ENCODE measurements at places on chromosomes 2 and 18.
A peak's percentile ranks its signal among the peaks of the same experiment; 100 is the strongest.

DNA sequence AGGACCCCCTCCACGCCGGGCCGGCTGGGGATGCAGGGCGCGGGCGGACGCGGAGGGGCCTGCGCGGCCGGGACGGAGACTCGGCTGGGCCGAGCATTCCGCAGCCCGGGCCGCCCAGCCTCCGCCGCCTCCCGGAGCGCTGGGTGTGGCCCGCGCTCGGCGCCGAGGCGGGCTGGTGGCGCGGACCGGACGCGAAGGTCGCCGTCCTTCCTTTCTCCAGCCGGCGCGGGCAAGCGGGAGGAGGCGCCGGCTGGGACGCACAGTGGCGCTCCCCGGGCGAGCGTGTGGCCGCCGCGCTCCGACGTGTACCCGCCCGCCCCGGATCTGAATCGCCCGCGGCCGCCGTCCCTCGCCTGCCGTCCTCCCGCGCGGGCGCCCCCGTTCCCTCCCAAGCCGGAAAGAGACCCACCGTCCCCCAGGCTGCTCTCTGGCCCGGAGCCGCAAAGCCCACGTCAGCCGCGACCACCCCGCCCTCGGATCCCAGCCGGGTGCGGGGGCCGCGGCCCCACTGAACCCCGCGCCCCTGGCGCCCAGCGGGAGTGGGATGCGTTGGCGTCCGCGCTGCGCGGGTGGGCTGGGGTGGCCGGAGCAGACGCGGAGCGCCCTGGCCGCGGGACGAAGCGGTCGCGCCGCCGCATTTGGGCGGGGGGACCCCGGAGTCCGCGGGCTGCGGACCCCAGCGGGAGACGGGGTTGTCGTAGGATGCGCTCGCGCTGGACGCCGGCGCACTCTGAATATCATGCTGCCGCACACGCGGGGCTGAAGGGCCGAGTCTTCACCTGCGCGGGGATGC, 634 bp downstream of the SPATS2L start:
- peak; percentile 50 for DNase-seq

- DNase-seq: no peak
Measured at GRCh38 chr2:73716543-73717250, 20.4 kb downstream of the TPRKB start.

- no peak for DNase-seq
Measured at GRCh38 chr2:240234503-240234951, 94.1 kb upstream of the OTOS start.

DNA sequence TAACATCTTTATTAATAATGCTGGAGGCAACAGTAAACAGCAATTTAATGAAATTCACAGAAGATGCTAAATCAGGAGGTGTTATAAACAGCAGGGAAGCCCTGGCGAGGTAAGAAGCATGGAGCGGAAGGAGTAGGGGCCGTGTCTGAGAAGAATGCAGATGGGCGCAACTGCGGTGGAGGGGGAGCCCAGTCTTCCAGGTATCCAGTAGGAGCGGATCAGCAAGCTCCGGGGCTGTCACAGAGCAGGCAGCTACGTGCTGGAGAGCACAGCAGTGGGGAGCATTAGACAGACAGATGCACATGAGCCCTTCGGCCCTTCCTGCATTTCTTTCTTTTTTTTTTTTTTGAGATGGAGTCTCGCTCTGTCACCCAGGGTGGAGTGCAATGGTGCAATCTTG, 82.3 kb downstream of the SH3RF3 start:
- DNase-seq: no peak

- no peak for DNase-seq
Measured at GRCh38 chr2:104852090-104852666, 1.7 kb upstream of the POU3F3 start.

- DNase-seq: no peak
Measured at GRCh38 chr2:53403792-53404413, 363.7 kb upstream of the CHAC2 start.

GRCh38 chr2:188492751-188493150, 201.1 kb downstream of the GULP1 start:
- no peak for DNase-seq

DNA sequence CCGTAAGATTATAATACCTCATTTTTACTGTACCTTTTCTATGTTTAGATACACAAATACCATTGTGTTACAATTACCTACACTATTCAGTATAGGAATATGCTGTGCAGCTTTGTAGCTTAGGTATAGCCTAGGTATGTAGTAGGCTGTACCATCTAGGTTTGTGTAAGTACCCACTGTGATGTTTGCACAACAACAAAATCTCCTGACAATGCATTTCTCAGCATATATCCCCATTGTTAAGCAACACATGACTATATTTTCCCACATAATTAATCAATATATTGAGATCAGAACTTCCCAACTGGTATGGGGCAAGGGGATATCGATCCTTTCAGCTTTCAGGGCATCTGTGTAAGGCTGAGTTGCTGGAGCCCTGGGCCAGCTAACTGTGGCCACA, 106.3 kb upstream of the OTX1 start:
- DNase-seq: no peak

GRCh38 chr2:54386585-54386984, 69.5 kb upstream of the SPTBN1 start:
- DNase-seq: no peak

DNA sequence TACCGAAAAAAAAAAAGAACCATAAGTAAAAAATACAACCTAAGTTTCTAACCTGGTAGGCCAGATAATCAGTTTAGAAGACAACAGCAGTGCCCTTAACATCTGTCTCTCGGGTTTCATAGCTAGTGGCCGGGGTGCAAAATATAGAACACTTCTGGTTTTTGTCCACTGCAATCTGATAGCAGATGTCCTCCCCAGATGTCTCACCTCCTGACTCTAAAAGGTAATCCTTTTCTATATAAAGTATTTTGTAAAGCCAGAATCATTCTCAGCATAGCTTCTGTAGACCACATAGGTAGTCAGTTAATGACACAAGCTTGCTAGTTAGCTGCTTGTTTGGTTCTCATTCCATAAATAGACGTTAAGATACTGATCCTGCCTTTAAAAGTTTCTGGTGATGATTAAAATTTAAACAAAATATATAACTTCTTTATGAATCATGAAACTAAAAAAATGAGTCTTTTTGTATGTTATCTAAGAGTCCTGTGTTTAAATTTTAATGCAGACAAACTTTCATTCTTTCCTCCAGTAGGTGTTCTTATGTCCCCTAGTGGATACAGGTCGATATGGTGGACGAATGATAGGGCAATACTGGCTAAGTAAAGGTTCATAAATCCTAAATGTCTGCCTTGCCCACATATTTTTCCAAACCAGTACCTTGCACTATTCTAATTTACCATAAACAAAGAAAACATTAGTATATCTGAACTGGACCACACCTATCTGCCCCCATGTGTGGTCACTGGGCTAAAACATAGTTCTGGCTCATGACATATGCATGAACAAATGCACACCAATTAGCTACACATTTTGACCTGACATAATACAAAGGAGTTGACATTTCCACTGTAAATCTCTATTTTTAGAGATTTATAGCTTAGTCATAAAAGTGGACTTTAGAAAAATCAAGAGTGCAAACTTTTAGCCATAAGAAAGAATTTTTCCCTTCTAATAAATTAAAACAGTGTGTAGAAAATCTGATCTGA, 171.0 kb downstream of the SRBD1 start:
- peak; percentile 36 for DNase-seq

DNA sequence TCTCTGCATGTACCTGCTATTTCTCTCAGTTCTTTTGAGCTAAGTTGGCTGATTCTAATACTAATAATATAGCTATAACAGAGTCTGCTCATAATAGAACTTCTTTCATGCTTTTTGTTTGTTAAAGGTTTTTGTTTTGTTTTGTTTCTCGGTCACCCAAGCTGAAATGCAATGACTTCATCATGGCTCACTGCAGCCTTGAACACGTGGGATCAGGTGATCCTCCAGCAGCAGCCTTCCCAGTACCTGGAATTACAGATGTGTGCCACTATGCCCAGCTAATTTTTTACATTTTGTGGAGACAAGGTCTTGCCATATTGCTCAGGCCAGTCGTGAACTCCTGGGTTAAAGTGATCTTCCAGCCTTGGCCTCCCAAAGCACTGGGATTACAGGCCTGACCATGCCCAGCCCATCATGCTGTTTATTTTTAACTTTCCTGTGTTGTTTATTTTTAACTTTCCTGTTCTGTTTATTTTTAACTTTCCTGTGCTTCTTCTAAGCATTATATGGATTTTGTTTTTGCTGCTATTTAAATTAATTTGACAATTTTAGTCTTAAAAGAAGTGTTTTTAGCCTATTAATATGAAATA, 763.8 kb upstream of the CDH7 start:
- DNase-seq: no peak

DNA sequence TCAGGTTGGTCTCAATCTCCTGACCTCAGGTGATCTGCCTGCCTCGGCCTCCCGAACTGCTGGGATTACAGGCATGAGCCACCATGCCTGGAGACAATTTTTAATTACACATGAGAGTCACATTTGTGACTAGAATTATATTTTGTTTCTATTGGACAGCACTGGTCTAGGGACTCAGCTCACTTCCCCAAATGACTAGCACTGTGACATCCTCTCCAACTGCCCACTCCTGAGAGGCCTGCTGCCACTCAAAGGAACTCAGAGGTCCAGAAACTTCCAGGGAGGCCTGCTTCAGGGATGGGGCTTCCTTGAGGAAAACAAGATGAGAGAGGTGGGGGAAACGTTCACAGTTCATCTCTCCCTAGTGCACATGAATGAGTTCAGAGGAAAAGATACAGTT, 29.5 kb downstream of the TMEM163 start:
- no peak for DNase-seq

GRCh38 chr2:119485336-119486110, 38.8 kb downstream of the SCTR start:
- DNase-seq: no peak

DNA sequence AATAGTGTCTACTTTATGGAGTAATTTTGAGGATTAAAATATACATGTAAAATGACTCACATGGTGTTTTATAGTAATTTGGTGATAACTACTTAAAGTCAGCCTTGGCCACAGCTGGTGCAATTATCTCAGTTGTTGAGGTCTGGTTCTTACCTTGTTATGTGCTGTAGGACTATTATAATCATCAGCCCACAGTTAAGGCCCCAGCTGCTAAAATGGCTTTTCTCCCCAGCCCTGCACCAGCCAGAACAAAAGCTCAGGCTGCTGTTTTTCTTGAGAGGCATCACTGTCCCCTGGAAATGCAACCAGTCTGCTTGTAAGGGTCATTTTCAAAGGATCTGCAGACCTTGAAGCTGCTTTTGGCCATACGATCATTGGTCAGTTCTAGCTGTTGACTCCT, 283.3 kb upstream of the THUMPD2 start:
- DNase-seq: peak; percentile 40

- no peak for DNase-seq
Measured at GRCh38 chr18:59149007-59149406, 9.3 kb downstream of the SEC11C start.

- peak; percentile 21 for DNase-seq
Measured at GRCh38 chr18:76454418-76454817, 40.6 kb downstream of the ZNF516 start.

DNA sequence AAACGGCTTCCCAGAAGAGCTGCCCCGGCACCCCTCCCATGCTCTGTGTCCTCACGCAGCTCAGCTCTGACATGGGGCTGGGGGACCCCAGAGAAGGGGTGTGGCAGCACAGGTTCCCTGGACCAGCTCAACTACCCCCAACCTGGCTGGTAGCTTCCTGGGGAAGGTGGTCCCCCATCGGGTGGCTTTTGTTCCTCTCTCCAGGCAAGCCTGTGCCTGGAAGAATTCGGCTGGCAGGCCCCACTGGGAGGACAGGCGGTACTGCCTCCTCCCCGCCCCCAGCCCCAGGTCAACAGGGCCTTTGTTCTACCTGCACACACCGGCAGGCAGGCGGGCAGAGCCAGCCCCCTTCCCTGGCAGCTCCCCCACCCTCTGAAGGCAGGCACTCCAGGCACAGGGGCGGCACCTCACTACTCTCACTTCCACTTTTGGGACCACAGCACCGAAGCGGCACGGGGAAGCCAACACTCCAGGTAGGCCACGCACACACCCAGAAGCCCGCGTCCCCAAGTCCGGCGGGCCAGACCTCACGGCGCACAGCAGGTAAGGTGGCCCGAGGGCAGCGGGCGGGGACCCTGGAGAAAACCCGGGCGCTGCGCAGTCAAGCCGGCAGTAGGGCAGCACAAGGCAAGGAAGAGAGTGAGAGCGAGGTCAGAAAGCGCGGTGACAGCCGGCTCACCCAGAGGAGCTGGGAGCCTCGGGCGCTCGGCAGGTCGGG, 1.3 kb downstream of the HS6ST1 start:
- DNase-seq: peak; percentile 30

DNA sequence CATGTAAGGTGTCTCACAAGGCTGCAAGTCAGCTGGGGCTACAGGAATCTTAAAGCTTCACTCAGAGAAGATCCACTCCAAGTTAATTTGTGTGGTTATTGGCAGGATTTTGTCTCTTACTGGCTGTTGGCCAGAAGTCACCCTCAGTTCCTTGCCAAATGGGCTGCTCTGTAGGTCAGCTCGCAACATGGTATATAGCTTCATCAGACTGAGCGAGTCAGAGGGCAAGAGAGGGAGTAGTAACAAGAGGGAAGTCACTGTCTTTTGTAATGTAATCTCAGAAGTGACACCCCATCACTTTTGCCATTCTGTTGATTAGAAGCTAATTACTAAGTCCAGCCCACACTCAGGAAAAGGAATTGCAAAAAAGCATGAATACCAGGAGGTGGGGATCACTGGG, 119.5 kb downstream of the LRRTM1 start:
- DNase-seq: no peak

DNA sequence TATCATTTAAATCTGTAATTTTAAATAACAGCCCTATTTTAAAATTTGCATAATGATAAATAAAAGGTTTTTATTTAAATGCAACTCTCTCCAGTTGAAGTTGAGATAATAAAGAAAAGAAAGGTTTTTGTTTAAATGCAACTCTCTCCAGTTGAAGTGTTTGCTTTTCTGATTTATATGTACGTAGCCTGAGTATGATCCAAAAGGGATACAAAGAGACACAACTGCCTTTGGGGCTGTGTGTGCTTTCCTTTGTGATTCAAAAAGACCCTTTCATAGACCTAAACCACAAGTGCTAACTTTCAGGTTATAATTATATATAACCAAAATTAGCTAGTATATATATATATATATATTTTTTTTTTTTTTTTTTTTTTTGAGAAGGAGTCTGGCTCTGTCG, 76.2 kb upstream of the MFF start:
- DNase-seq: no peak

- peak; percentile 66 for DNase-seq
Measured at GRCh38 chr2:54803783-54804751, 80.6 kb downstream of the EML6 start.

- DNase-seq: peak; percentile 66
Measured at GRCh38 chr2:60554646-60555065, 1.2 kb upstream of the BCL11A start.

DNA sequence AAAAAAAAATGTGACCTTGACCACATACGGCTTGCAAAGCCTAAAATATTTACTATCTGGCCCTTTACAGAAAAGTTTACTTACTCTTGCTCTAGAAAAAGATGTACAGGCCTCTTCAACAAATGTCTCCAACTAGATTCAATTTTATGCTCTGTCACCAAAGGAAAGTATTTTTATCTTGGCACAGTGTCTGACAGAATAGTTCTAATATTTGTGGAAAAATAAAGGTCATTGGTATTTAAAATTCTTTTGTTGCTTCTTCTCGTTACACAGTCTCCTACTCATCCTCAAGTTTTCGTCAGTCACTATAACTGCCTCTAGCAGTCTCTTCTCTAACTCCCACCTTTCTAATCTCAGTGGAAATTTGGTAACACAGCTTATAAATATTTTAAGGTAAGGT, 1.4 kb downstream of the RBKS start:
- no peak for DNase-seq
